GDM1 (cell line): ENCODE measurements at places on chromosomes 2 and 18.

- no peak for DNase-seq
Observed at GRCh38 chr18:42155024-42155423, 200.0 kb downstream of the PIK3C3 start.

DNA sequence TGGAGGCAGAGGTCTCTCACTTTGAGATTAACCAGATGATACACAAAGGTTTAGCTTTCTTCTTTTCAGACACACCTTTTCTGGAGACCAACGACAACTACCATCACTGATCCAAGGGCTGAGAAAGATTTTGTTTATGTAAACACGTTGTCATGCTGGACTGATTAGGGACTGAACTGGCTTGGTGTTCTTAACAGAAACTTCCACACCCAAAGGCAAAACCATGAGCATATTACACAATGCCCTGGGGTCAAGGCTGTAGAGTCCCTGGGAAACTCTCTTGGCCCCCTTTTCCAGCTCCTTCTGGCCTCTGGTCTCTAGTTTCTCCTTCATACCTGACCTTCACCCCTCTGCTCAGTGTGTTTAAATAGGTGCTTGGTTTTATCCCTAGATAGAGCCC lies 447.0 kb upstream of the TCF4 start:
- no peak for DNase-seq

DNA sequence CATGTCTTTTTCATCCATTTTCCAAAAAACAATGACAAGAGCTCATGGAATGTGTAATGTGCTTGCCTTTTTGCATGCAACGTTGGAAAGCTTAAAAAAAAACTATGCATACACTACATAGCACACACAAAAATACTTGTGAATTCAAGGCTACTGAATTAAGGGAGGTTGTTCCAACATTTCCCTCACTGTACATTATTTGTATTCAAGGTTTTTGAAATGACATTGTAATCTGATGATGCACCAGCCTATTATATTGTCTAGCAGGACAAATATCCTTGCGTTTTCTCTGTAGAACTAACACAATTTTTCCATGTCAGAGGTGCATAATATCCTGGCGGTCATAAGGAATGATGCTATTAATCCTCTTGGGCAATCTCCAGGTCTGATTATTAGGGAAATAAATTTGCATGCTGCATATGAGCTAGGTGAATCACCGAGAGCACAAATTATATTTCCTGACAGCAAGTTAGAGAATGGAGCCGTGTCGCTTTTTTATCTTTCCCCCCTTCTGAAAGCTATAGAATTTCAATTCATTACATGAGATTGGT lies 836.9 kb upstream of the FANCL start:
- no peak for DNase-seq

- DNase-seq, result no peak
Observed at GRCh38 chr18:9392726-9393125, 58.2 kb downstream of the TWSG1 start.

DNA sequence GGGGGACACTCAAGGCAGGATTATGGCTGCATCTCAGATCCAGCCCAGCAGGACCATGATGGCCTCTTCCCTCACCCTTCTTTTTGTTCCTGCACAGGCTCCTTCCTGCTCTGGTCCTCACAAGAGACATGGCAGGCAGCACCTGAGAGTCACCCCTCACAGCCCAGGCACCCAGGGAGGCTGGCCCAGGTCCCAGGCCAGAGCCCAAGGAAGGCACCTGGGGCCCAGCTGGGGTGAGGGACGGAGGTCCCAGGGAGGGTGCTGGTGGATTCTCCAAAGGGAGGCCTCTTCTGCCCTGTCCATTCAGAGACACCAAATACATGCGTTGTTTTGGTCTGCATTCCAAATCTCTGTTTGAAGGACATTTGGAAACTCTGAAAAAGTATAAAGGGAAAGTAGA lies 285.4 kb upstream of the HS6ST1 start:
- DNase-seq, result no peak

DNA sequence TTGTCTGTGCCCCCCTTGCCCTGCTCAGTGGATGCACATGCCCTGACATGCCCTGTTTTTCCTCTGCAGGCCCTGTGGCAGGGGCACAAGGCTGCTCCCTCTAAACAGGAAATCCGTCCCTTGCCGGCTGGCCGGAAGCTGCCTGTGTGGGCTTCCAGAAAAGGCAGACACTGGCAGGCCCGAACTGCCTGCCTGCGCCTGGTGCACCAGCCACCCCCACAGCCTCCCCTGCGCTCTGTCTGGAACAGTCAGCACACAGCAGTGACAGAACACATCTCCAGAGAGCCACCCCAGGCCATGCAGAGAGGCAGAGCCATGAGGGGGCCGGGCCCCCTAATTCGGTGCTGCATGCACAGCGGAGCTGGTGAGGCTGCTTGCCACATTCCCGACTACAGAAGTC lies 33.5 kb downstream of the LOXHD1 start:
- peak; percentile 83 for DNase-seq

- DNase-seq, result no peak
Observed at GRCh38 chr18:58544179-58544578, 84.7 kb downstream of the ALPK2 start.

DNA sequence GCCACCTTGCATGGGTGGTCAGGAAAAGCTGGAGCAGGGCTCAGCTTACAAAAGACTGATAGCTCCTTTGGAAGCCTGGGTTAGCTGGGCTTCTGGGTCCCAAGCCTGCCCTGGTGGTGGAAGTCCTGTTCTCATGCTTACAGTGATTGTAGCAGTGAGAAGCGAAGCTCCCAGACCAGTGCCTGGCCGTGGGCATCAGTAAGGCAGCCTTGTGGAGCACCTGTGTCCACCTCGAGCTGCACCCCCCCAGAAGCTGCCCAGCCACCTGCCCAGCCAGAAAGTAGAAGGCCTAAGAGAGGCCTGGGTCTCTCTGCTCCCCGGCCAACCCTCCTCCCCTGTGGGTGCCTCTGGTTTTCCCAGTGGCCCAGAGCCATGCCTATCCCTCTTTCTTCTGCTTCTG lies 10.5 kb downstream of the GLI2 start:
- no peak for DNase-seq

GRCh38 chr2:135685361-135685760 lies 56.3 kb upstream of the UBXN4 start:
- DNase-seq, result no peak
